ENCODE measurements at places on chromosomes 12 and 14.

- DNase-seq: no peak
These were observed 23.4 kb downstream of the PLEKHG3 start for GRCh38 chr14:64727551-64728071.

GRCh38 chr12:101076921-101077320, 133.1 kb downstream of the SLC5A8 start:
- DNase-seq: no peak

DNA sequence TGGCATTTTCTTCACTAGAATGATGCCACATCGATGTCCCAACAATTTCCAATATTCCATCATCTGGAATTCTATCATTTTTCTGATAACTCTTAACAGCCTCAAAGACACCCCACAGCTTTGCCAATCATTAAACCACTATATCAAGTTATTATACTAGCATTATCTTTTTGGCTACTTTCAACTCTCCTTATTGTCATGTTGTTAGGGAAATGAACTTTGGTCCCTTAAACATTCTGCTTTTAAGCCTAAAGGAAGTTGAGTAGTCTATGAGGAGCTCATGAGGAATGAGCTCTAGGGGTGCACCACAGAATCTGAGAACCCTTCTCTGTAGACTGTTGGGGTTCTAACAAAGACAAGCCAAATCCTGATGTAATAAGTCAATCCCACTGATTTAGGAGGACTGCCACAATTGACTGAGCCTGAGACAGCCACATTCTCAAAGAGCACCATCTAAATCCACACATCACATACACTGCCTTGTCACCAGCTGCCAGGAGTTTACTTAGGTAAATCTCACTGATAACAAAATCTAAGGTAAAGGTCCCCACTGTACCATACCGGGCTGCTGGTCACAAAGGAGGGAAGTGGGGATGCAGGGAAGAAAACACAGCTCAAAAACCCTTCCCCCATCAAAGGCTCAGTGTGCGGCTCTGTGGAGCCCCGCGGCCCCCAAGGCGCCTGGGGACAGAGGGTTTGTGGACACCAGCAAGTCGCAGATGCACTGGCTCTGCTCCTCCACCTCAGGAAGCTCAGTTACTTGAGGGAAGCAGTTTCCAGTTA, 58.2 kb downstream of the SETD3 start:
- DNase-seq: no peak

- peak; percentile 0 for DNase-seq
These were observed 383.3 kb downstream of the ALG10 start for GRCh38 chr12:34405286-34406227.

DNA sequence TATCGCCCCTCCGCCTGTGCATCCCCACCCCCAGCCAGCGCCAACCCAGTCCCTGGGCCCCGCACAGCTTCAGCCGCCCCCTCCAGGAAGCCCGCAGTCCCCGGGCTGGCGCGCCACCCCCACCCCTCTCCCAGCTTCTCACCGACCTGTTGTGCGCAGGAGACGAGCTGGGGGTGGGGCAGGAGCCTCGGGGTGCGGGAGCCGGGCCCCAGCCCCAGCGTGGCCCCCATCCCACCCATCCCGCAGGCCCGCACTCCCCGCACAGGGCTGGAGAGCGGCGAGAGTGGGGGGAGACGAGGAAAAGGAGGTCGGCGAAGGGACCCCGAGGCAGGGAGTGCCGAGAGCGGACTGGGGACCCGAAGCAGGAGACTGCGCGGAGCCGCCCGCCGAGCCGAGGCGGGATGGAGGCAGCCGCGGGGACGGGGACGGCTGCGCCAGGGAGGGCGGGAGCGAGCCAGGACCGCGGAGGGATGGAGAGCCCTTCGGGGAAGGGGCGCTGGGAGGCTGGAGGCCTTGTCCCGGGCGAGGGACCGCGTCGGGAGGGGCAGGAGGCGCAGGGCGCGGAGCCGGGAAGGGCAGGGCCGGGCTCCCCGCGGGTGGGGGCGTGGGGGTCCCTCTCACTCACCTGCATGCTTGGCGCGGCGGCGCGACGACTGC, 498 bp downstream of the PIANP start:
- no peak for DNase-seq

Data from activated gamma-delta T cell treated with Interleukin-2 at 50 U/mL for 16 hours (primary cell).